NCI-H345 (cell line): ENCODE measurements at places on chromosomes 16 and 17.
A peak's percentile ranks its signal among the peaks of the same experiment; 100 is the strongest.

GRCh38 chr16:90018652-90019542, at the start of gene DBNDD1:
Gene DBNDD1 (minus strand): TSS chr16:90019456. CDS start chr16:90019341, 115 bp downstream.
- DNase-seq, result peak; percentile 18

- no peak for DNase-seq
Observed at GRCh38 chr16:13660807-13661206, 259.1 kb upstream of the ERCC4 start.

GRCh38 chr17:18224387-18225120, 881 bp upstream of the LLGL1 start:
- no peak for DNase-seq

- DNase-seq, result no peak
Observed at GRCh38 chr17:78337244-78338109, 22.4 kb downstream of the SOCS3 start.

DNA sequence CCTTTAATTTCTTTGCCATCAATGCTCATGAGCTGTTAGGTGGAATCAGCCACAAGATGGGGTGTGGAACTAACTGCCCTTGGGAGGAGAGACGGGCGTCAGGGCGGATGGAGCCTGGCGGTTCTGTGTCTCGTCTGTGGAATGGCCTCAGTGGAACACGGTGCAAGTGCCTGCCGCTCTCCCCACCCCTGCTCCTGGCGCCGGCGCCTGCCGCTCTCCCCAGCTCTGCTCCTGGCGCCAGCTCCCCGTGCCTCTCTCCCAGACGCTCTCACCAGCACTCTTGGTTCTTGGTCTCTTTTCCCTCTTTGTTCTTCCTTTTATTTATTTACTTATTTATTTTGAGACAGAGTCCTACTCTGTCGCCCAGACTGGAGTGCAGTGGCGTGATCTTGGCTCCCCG, 13.2 kb upstream of the RPL13 start:
- DNase-seq, result no peak

DNA sequence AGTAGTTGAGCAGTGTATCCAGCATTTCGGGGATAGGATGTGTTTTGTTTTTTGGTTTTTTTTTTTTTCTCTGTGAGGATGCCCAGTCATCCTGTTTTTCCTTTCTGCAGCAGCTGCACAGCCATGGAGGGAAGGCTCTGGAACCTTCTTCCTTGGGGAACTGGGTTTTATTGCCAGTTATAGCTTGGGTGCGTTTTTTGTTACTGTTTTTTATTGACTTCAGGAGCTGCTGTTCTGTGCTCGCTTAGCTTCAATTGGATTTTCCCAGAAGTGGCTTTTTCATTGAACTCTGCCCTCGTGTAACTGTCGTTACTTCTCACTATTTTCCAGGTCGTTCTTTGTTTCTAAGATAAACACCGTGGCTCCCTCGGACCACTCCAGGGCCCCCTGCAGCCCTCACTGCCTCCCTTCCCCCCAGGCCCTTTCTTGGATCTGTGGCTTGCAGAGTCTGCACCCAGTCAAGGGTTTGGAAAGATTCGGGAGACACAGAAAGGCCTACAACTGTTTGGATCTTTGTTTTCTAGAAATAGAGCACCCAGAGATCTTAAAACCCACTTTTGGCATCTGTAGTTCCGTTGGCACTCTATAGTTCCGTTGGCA, 119.7 kb upstream of the CACNG5 start:
- no peak for DNase-seq

DNA sequence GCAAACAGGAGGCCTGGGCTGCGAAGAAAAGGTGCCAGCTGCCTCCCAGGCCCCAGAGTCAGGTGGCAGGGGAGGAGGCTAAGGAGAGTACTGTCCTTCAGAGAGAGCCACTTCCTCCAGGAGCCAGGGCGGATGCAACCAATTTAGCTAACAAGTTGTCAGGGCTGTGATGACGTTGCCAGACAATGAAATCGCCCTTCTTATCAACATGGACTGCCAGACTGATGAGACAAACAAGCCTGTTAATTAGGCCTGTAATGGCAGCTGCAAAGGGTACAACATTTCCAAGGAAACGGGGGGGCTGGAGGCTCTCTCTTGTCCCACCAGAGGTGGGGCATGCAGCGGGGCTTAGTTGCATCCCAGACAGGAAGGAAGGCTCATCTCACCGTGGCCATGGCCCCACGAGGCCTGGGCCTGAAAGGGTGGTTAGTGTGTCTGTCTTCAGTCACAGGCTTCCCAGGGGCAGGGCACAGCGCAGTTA, 111.8 kb downstream of the SDK2 start:
- DNase-seq, result no peak

GRCh38 chr16:65394281-65394680, 272.4 kb upstream of the CDH11 start:
- no peak for DNase-seq

DNA sequence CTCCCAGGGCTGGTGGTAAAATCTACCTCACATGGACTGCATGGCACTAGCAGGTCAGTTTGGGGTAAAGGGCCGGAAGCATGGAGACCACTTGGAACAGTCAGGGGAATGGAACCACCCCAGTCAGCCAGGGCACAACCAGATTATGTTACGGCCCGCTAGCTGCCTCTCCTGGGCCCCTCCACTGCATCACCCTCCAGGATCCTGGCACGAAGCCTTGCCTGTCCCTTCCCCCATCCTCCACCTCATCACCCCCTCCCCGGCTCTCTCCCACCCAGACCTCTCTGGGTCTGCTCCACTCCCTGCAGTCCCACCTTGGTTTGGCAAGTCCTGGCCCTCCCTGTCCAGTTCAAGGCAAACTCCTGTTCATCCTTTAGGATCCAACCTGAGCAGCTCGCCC, 91.7 kb downstream of the CLEC16A start:
- DNase-seq, result no peak

DNA sequence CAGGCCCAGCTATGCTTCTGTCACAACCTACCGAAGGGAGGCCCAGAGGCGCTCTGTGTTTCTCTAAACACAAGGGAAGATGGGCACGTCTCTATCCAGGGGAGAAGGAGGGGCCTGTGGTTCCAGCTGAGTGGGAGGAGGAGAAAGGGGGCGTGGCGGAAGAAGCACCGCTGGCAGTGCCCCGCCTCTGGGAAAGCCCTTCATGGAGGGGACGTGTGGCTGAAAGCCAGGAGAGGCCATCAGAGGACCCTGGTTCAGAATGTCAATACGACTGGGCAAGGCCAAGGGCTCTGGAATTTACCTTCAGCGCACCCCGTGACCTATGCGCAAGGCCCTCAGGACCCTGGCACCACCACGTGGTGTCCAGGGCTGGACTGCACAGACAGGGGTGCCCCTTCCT, 12.3 kb upstream of the SLC38A8 start:
- no peak for DNase-seq

DNA sequence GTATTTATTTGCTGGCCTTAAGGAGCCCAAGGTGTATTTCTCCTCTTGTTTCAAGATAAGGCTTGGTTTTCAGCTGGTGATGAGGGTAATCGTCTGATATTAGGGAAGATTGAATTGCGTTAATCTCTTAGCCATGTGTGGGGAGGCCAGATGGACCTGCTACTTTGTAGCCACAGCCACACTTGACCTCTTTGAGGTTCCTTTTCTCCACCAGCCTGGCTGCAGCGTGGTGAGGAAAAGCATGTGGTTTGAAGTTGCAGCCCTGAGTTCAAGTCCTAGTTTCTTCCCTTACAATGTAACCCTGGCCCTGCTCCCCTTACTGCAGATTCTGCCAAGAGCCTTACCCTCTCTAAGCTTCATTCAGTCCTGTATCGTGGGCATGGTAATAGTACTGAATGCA, 3.1 kb downstream of the MINK1 start:
- DNase-seq, result no peak

- peak; percentile 35 for DNase-seq
Observed at GRCh38 chr16:85615852-85616606, 2.9 kb downstream of the GSE1 start.

- no peak for DNase-seq
Observed at GRCh38 chr16:74521691-74522090, 85.2 kb downstream of the GLG1 start.

GRCh38 chr17:61411261-61412142, 11.9 kb downstream of the TBX2 start:
- DNase-seq, result no peak

GRCh38 chr16:1790611-1791255, 2.8 kb downstream of the IGFALS start:
- no peak for DNase-seq

- peak; percentile 28 for DNase-seq
Observed at GRCh38 chr17:31857920-31858641, 963 bp downstream of the COPRS start.

GRCh38 chr16:89621136-89621697, 7.8 kb downstream of the DPEP1 start:
- DNase-seq, result no peak

DNA sequence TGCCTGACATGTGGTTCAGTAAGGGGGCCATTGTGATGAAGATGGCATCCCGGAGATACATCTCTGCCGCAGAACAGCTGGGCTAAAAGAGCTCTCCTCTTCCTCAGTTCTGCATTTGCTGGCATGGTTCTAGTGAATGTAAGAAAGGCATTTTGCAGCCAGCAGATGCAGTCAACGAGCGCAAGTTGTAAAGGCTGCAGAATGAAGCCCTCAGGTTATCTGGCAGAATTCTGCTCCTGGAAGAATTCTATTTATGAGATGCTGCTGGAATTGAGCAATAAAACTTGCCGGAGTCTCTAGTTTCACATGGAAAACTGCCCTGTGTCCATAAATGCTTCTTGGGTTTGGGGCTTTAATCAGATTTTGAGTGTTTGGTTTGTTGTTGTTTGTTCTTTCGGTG, 176.8 kb upstream of the HSBP1 start:
- no peak for DNase-seq
